ENCODE measurements at places on chromosomes 2 and 18. TPM values are rescaled to one million over a fixed set of nuclear protein-coding genes. Genes with fewer than 3 reads are reported as not detected.

- no peak for DNase-seq
These were observed 71.0 kb downstream of the SGPP2 start for GRCh38 chr2:222495388-222495787.

REG3A gene
- not detected for total RNA-seq

- no peak for DNase-seq
These were observed 53.8 kb downstream of the COX7A2L start for GRCh38 chr2:42307180-42307579.

DNA sequence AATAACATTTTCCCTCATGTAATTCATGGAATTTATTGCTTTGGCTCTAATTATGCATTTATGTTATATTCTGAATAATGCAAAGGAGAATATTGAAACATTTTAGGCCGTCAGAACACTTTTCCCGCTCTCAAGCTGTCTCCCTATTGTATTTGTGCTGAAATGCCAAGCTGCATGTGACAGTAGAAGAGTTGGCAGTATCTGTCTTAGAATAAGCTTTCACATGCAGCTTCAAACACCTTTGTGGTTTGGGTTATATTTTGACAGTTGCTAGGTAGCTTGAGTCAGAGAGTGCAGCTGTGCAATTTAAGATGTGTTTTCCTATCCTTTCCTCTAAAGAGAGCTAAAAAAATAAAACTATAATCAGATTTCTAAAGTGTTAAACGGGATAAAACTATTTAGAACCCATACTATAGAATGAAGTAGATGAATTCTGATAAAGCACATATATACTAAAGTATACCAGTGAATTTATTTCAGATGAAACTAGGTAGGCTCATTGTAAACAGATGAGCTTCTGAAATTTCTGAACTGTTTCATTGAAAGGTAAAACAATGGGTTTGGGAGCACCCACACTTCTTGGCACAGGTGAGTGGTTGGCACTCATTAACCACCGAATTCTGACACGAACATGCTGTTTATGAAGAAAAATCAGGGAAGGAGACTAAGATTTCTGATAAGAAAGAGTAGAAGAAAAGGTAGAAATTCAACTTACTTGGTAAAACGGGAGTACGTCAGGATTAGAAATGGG lies 43.4 kb downstream of the PLCL1 start:
- DNase-seq = no peak

MPP4 gene
- not detected for total RNA-seq

GRCh38 chr2:230908595-230909191 lies 16.3 kb downstream of the GPR55 start:
- DNase-seq = no peak

DNA sequence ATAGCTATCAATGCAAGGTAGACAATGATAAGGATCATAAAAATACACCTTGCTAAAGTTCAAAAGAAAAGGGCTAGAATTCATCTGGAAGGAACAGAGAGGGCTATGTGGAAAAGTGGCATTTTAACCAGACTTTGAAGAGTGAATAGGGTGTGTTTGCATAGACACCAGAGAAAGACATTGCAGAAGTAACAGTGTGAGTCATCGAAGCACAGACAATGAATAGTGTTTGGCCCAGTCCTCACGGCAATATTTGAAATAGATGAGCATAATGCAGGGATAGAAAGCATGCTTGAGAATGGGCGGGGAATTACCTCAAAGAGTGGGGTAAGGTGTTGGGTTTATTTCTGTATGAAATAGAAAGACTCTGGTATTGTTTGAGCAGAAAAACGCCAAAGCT lies 24.2 kb downstream of the MYT1L start:
- no peak for DNase-seq

DNA sequence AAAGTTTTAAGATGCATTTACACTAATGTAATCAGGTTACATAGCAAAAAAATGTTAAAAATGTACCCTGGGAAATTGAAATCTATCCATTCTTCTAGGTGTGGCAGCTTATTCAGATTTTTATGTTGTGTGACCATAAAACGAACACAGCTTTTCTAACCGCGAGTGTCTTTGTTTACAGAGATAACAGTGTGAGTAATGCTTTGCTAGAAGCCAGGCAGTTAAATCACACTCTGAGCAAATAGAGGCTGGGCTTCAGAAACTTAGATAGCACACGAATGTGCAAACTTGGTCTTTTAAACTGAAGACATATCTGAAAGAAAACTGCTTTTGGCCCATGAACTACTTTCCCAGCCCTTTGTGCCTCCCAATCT lies 116.1 kb downstream of the SPTBN1 start:
- no peak for DNase-seq

DNA sequence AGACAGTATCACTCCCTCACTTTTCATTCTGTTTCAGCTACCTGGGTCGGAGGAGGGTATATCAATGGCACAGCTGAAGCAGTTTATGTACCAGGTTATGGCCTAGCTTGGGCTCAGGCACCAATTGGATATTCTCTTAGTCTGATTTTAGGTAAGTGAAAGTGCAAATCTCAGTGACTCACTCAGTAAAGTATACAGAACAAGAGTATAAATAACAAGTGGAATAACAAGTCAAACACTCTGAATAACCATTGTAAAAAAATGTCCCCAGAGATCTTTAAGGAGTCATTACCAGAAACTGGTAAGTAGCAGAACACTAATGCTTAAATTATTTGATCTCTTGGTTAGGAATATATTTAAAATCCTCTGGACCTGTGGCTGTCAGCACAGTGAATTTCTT lies 5.7 kb downstream of the SLC5A7 start:
- no peak for DNase-seq

GRCh38 chr2:192196421-192197194 lies 1.9 kb upstream of the TMEFF2 start:
- no peak for DNase-seq

FAM161A gene
- total RNA-seq = 0.89 TPM

- DNase-seq = no peak
These were observed 1.4 kb upstream of the ACVR2A start for GRCh38 chr2:147843391-147843863.

DNA sequence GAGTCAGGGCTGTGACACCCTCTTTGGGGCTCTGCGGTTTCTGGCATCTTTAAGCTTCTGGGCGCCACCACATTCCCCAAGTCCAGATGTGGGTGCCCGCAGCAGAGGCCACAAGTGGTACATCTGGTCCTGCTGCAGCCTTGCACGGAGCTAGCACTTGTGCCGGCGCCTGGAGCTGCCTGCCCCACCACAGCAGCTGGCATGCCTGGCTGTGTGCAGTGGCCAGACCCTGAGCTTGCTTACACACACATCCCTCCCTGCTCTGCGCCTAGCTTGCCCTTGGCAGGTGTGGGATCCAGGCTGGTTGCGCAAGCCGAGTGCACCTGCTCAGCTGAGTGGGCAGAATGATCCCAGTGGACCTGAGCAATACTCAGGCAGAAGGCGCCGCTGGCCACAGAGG lies 27.3 kb downstream of the SLC4A10 start:
- no peak for DNase-seq

- DNase-seq = no peak
These were observed 17.3 kb upstream of the MARCHF4 start for GRCh38 chr2:216389570-216389969.

GRCh38 chr2:71896385-71897136 lies 251.1 kb downstream of the CYP26B1 start:
- DNase-seq = no peak

POTEC gene
- not detected for total RNA-seq

- DNase-seq = no peak
These were observed 19.4 kb downstream of the ANTXR1 start for GRCh38 chr2:69032336-69032735.

GRCh38 chr2:205808486-205809121 lies 126.3 kb downstream of the NRP2 start:
- DNase-seq = peak; percentile 41

- DNase-seq = no peak
These were observed 165.2 kb upstream of the COL3A1 start for GRCh38 chr2:188808947-188809355.

- DNase-seq = no peak
These were observed 357.5 kb downstream of the PTPRM start for GRCh38 chr18:7924616-7925015.

RGPD3 gene
- total RNA-seq = not detected

RPL37A gene
- 1,901 TPM for total RNA-seq

EPB41L5 gene
- total RNA-seq = 9.3 TPM

- no peak for DNase-seq
These were observed 45.2 kb upstream of the PGAP1 start for GRCh38 chr2:196971574-196972279.

DNA sequence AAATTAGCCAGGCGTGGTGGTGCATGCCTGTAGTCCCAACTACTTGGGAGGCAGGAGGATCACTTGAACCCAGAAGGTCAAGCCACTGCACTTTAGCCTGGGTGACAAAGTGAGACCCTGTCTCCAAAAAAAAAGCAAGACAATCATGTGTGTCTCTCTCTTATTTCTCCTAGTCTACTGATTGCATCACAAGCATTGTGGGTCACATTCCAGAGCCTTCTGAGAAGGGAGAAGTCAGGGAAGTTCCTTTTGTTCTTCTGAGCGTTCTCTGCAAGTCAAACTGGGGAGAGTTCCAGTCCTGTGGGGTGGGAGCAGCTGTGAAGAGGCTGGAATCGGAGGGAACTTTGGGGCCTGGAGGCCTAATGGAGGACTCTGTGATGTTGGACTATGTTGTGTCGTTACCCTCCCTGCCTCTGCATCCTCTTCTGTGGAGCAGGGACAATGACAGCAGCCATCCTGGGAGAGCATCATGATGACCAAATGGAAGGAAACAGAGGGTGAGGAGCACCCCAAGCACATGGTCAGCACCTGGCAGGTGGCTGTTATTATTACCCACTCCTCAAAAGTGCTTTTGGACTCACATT lies 115.4 kb downstream of the MRO start:
- no peak for DNase-seq

- DNase-seq = no peak
These were observed 8.4 kb downstream of the RSAD2 start for GRCh38 chr2:6885968-6886367.

DNA sequence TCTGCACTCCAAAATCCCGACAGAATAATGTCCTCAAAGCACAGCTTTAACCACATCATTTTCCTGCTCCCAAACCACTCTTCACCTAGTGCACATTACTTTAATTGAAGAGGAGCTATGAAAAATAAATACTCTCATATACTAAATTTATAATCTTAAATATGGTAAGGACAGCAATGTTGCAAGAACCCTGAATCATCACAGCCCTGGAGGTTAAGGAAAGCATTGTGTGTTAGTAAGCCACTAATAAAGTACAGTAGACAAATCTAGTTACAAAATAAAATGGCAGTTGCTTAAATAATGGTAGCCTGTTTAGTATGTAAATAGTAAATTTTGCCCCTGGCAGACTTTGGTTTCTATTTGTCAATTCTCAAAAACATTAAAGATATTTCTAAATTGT lies 27.0 kb upstream of the CCDC178 start:
- no peak for DNase-seq

EMX1 gene
- total RNA-seq = not detected

DNA sequence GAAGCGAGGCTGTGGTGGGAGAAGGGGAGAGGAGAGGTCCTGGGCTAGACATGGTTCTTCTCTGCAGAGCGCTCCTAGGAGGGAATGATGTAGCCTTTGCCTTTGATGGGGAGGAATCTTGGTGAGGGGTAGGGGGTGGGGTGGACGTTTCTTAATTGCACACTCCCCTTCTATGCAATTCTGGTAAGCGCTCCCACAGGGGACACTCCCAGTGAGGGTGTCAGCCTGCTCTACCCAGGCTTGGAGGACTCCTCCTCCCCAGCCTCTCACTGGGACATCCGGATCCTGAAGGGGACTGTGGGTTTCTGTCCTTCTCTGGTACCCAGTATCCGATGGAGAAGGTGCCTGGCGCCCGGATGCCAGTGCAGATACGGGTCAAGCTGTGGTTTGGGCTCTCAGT lies 114.3 kb downstream of the DYSF start:
- no peak for DNase-seq

DNA sequence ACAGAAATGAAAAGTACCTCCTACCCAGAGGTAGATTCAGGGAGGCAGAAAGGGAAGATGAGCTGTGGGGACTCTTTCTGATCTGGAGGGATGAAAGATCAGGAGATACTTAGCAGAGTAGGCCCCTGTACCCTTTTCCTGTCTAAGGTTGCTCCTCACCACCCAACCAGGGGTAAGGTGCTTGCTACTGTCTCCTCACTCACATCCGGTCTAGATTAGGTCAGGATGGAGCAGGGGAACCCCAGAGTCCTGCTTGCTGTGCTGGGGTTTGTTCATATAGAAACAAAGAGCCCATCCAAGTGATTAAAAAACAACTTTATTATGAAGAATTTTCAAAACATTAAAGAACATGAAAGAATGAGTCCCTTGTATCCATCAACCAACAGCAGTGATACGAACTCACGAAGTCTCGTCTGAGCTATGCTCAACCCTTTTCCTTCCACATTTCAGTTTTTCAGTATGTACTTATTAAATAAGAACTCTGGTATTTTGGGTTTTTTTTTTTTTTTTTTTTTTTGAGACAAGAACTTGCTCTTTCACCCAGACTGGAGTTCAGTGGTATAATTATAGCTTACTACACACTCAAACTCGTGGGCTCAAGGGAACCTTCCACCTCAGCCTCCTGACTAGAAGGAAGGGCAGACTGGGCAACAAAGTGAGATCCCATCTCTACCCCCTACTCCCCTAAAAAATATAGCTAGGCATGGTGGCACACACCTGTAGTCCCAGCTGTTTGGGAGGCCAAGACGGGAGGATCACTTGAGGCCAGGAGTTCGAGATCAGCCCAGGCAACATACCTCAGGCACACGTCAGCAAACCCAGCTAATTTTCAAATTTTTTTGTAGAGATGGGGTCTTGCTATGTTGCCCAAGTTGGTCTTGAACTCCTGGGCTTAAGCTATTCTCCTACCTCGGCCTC lies 28.5 kb upstream of the MCFD2 start:
- no peak for DNase-seq

- DNase-seq = no peak
These were observed 19.5 kb downstream of the WIPF1 start for GRCh38 chr2:174577967-174578589.

GRCh38 chr2:152510621-152511020 lies 175.6 kb downstream of the FMNL2 start:
- DNase-seq = no peak

- no peak for DNase-seq
These were observed 55.6 kb upstream of the IMP4 start for GRCh38 chr2:130286983-130287655.

DNA sequence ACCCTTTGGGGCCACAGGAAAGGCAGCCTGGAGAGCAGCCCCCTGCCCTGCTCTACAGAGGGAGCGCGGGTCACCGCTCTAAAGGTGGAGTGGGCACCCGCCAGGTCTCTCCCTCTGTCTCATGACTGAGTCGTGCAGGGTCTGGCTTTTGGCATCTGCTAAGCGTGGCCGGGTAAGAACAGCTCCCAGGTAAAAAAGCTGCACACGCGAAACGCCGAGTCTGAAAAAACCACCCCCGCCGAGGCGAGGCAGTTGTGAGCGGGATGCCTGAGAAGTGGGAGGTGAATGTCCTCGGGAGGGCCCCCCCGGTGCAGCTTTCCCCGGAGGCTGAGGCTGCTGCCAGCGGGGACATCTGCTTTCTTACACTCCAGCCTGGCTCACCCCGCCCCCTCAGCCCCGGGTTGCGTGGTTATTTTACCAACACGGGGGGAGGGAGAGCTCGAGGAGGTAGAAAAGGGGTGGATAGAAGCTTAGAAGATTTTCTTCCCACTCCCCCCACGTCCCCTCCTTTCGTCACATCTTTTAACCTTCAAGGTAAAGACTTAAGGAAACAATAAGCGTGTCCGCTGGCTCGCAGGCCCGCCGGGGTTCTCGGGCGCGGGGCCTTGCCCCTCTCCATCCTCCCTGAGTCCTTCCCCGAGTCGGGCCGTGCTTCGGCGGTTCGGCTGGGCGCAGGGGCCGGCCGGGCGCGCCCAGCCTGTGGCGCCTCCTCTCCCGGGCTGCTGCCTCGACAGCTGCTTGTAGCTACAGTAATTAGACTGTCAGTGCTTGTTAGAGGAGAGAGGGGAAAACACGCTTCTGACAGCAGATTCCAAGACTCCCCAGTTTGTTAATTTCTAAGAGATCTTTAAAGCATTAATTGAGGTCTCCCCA lies 70.6 kb upstream of the PSMD14 start:
- peak; percentile 68 for DNase-seq

MTCL1 gene
- total RNA-seq = 6.7 TPM

All from left ventricle myocardium superior (tissue), 1 donor.